ENCODE measurements at places on chromosomes 12 and 14. TPM values are rescaled to one million over a fixed set of nuclear protein-coding genes. Genes with fewer than 3 reads are reported as not detected.

GRCh38 chr12:11762723-11763326 is 113.4 kb downstream of the ETV6 start:
- peak; percentile 6 for DNase-seq

GRCh38 chr12:8628731-8629130 is 16.1 kb upstream of the AICDA start:
- DNase-seq, result peak; percentile 18

GRCh38 chr12:119998471-119999245 is 9.6 kb downstream of the BICDL1 start:
- DNase-seq, result no peak

DNA sequence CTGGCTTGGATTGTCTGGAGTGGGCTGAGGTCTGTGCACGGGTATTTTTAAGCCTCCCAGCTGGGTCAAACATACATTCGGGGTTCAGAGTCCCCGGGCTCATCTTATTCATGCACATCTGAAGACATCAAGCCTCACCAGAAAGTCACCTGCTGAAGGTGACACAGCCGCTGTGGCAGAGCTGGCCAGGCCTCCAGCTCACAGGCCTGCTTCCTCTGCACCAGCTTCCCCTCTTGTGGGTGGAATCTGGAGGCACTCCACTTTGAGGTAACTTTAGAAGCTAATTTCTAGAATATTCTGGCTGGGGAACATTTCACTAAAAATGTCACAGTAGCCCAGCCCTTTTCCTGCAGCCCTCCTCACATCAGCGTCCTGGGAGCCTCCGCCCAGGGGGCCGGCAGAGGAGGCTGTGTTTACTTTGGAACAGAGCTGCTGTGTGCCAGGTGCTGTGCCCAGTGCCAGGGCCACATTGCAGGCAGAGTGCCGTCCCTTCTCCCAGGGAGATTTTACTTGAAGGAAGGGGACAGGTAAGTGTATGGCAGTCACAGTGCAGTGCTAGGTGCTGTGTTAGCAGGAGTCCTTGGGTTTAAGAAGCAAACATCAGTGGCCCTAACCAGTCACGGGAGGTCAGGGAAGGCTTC is 62.2 kb downstream of the TSPAN11 start:
- no peak for DNase-seq

CLEC4D gene
- total RNA-seq, result not detected

GRCh38 chr12:39369756-39370155 is 73.2 kb downstream of the KIF21A start:
- no peak for DNase-seq

TRHDE gene
- total RNA-seq, result 1.1 TPM

KIF5A gene
- total RNA-seq, result 0.72 TPM

DNA sequence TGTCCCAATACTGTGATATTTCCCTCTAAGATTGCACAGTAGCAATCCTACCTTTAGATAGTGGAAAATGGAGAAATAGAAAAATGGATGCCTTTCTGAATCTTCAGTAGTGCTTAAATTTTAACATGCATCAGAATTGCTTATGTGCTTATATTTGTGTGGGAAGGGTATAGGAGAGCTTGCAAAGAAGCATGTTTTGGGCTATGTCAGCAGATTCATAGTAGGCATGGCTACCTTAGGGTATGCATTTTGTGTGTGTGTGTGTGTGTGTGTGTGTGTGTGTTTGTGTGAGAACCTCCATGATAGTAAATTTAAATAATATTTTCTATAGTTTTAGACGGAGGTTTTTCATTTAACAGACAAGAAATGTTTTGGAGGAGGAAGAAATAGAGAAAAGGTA is 38.3 kb downstream of the NEUROD4 start:
- no peak for DNase-seq

DNA sequence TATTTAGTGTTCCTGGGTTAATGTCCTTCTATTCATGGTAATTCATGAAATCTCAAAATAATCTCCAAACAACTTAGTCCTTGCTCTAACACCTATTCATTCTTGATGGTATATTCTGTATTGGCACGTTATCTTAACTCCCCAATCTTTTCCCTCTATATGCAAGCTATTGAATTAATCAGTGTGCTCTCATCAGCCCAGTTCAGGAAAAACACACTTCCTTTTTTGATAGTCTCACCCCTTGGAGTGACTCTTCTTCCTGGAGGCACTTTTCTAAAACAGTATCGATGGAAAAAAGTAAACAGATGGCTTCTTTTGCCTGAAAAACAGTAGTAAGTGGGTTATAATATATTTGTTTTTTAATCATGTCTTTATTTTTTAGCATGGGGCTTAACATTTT is 28.6 kb downstream of the TULP3 start:
- no peak for DNase-seq

GRCh38 chr14:96265383-96266095 is 9.5 kb downstream of the BDKRB1 start:
- no peak for DNase-seq

All from fibroblast of the aortic adventitia (primary cell).